ENCODE measurements at places on chromosomes 1 and 21. TPM values are rescaled to one million over a fixed set of nuclear protein-coding genes. Genes with fewer than 3 reads are reported as not detected.

- DNase-seq, result no peak
These were observed 101.7 kb downstream of the OLFML2B start for GRCh38 chr1:161921990-161922389.

GRCh38 chr21:29546071-29546470 is 247.3 kb downstream of the BACH1 start:
- no peak for DNase-seq

- no peak for DNase-seq
These were observed 236.8 kb upstream of the FMN2 start for GRCh38 chr1:239854922-239855321.

DNA sequence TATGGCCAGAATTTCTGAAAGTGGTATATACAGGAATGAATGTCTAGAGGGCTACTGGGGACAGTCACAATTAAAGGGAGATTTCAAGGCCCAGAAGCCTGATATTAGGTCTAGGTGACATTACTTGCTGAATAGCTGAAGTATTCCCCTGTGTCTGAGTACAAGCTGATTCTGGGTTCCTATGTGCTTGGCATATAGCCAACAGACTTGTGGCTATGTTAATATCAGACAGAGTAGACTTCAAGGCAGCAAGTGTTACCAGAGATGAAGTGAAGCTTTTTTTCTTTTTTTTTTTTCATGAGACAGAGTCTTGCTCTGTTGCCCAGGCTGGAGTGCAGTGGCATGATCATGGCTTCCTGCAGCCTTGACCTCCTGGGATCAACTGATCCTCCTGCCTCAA is 8.3 kb downstream of the TTC4 start:
- DNase-seq, result no peak

GRCh38 chr1:196063952-196064351 is 544.3 kb downstream of the KCNT2 start:
- DNase-seq, result no peak

- DNase-seq, result no peak
These were observed 64.4 kb downstream of the PCNT start for GRCh38 chr21:46388206-46388880.

GRCh38 chr1:202956969-202957368 is 1.1 kb downstream of the ADIPOR1 start:
- no peak for DNase-seq

- DNase-seq, result no peak
These were observed 118.5 kb downstream of the ITSN1 start for GRCh38 chr21:33760641-33761440.

DNA sequence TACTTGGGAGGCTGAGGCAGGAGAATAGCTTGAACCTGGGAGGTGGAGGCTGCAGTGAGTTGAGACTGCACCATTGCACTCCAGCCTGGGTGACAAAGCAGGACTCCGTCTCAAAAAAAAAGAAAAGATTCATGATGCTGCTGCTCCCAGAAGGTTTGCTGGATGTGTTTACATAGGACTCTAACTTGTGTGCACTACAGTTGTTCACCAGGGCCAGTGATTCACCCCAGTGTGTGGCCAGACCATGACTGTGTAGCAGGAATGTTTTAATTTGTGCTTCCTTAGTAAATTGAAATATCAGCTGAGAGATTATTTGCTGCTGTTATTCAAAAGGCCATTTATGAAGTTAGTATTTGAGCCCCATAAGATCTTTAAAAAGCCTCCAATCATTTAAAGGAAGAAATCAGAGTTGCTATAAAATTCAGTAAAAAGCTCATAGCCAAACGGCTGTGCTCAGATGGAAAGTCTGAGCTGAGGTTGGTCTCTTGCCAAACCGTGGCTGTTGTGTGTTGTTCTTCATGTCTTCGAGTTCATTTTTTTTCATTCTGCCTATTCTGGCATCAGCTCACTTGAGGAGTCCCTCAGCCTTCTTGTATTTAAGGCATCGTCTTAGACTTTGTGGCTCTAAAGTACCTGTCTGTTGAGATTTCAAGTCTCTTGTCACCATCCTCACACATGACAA is 18.1 kb upstream of the PGD start:
- DNase-seq, result no peak

GRCh38 chr1:247096544-247096943 is 7.6 kb downstream of the ZNF669 start:
- no peak for DNase-seq

DNA sequence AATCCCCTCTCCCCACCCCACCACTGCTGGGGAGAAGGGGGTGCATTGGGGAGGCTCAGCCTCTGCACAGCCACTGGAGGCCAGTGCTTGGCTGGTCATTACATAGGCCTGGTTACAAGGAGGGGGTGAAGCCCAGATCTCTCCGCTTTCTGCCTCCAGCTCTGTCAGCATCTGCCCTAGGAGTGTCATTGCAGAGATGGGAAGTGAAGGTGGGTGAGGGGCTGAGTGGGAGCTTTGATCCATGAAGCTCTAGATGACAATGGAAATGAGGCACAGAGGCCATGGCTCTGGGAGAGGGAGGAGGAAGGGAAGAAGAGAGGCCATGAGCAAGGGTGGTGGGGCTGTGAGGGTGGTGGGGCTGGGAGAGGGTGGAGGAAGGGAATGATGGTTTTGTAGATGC is 411.6 kb downstream of the MATN1 start:
- DNase-seq, result no peak

DNA sequence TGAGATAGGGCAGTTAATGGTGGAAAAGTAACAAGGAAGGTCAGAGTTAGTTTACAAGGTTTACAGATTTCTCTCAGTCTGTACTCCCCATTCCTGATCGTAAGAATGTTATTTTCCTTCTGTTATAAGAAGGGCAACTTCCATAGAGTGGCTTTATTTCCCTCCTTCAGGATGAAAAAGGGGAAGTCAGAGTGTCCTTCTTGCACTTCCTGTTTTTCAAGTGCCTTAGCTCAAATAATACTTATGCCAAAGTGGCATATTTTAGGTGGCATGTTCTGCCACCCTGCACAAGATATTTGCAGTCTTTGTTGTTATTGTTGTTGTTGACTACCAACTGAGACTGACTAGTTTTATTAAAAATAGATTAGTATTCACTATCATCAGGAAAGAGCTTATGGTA is 730.7 kb upstream of the ADGRL4 start:
- no peak for DNase-seq

GRCh38 chr1:199808110-199808870 is 219.2 kb upstream of the NR5A2 start:
- no peak for DNase-seq

DNA sequence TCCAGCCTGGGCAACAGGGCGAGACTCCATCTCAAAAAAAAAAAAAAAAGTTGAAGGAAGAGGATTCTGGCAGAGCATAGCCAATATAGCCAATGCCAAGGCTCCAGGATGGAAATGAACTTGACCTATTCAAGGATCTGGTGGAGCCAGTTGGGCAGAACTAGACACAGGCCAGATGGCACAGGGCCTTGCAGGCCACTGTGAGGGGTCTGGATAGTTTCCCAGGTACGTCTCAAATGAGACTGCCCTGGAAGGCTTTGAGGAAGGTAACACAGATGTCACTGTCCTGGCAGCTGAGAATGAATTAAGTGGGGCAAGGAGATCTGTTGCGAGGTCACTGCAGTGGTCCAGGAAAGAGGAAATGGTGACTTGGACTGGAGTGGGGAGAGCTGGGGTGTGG is 12.0 kb upstream of the ARHGEF19 start:
- DNase-seq, result no peak

DNA sequence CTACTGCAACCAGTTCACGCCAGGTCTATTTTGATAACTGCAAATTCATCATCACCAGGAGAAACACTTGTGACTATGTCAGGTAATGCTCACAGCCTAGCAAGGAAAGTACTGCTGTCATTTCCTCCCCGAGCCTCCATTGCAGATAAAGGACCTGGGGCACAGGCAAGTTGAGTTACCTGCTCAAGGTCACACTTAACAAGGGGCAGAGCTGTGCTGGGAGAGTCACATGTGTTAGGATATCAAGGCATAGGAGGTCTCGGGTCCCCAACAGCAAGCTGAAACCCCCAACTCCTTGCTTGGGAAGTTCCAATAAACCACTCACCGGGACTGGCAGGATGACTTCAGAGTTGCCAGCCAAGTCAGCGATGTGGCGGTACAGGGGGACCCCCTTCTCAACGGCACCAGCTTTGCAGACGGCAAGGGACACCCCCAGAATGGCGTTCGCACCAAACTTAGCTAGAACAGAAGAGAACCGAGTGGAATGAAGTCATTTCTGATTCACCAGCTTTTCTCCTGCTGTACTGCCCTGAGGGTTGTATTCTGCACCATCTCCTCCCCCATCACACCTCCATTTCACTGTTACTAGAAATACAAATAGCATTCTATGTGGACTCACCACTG is 11.6 kb downstream of the ENO1 start:
- no peak for DNase-seq

GRCh38 chr1:110628323-110629105 is 22.4 kb upstream of the KCNA2 start:
- DNase-seq, result no peak

DNA sequence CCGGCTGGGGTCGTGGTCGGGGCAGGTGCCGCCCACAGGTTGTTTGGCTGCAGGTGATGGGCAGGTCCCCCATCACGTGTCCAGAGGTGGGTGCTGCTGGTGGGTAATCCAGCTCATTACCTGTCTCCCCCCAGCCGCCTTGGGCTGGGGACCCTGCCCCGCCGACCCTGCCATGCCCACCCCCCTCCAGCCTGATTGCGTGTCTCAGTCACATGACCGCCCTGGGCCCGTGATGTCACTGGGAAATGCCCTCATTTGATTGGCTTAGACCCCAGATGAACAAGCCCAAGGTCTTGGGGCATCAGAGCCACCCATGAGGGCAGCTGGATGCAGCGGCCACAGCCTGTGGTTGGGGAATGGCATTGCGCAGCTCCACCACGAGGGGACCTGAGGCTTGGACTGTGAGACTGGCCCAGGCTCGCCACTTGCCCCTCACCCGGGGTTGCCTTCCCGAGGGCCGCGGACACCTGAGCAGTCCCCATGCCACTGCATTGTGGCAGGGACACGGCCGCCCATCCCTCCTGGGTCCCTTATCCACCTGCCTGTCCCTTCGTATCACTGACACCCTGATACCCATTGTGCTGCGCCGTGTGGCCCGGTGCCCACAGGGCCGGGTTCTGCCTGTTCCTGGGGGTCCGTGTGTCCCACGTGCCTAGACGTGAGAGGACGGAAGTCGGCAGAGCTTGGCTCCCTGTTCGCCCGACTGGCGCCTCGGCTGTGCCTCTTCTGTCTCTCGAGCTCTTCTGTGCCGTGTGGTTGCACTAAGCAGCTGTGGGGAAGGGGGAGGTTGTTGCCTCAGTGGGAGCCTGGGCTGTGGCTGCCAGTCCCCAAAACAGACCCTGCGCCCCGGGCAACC is 68.0 kb downstream of the FAAP20 start:
- DNase-seq, result no peak

DNA sequence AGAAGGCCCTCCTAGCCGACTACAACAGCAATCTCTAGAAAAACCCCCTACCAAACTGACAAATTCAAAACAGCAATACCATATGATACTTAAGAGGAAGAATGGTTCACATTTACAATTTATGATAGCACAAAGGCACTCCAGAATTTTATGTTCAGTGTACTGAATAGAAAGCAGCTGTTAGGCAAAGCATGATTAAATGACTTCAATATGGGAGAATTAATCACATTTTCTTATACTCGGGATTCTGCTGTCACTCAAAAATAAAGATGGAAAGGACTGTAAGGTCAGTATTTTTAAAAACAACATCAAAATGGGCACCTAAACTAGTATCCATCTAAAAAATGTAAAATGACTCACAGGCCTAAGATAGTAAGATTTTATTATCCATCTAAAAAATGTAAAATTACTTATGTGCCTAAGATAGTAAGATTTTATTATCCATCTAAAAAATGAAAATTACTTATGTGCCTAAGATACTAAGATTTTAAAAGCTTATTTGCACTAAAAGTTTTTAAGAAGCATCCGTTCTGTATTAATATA is 198.5 kb downstream of the SMYD3 start:
- no peak for DNase-seq

GRCh38 chr1:72086394-72086793 is 195.9 kb downstream of the NEGR1 start:
- no peak for DNase-seq

DNA sequence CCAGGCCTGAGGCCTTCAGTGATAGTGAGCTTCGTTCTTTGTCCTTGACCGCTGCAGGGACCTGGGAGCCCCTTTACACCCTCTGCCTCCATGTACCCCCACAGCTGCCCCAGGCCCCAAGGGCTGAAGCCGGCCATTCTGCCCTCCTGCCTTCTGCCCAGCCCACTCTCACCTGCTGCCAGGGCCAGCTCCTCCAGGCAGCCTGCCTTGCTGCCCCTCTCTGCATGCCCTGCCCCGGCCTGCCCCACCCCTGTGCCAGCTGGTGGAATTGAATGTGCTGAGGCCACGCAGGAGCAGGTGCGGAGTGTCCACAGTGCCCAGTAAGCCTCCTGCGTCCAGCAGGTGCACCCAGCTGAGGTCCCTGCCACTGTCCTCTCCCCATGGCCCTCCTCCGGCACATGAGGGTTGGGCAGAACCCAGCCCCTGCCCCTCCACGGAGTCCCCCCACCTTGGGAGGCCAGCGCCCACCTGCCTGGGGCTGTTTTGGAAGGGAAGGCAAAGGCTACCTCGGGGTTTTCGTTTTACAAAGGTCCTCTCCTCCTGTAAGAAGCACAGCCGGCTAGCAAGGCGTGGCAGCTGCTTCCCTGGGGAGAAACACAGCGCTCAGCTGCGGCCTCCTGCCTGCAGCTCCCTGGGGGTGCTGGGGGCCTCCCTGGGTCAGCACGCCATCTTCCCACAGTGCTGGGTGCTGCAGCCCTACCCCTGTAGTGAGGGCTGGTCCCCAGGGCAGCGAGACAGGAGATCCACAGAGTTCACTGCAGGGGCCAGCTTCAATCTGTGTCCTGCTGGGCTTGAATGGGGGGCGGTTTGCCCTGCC is 21.0 kb downstream of the MMEL1 start:
- DNase-seq, result no peak

- DNase-seq, result no peak
These were observed 21.3 kb downstream of the LSS start for GRCh38 chr21:46207006-46207919.

GRCh38 chr1:164781972-164782371 is 223.0 kb downstream of the PBX1 start:
- no peak for DNase-seq

- DNase-seq, result no peak
These were observed 327.8 kb downstream of the USH2A start for GRCh38 chr1:216095400-216095799.

GRCh38 chr1:54488779-54489626 is 59.0 kb upstream of the ACOT11 start:
- DNase-seq, result peak; percentile 92

GRCh38 chr1:56478734-56479133 is 100.6 kb downstream of the PLPP3 start:
- DNase-seq, result no peak

GRCh38 chr1:216710055-216710454 is 13.2 kb downstream of the ESRRG start:
- DNase-seq, result no peak

GRCh38 chr1:89670163-89670562 is 37.2 kb downstream of the LRRC8C start:
- no peak for DNase-seq

The OR6N1 gene
- not detected for polyA plus RNA-seq

The NBPF4 gene
- not detected for polyA plus RNA-seq

The TSPAN2 gene
- 34.6 TPM for polyA plus RNA-seq

The CFHR4 gene
- polyA plus RNA-seq, result not detected

The SMCP gene
- not detected for polyA plus RNA-seq

The MTARC1 gene
- 23.7 TPM for polyA plus RNA-seq

The TMCO4 gene
- 21.5 TPM for polyA plus RNA-seq

The LCE1F gene
- polyA plus RNA-seq, result not detected

The BTG2 gene
- 91.8 TPM for polyA plus RNA-seq

The IL20 gene
- polyA plus RNA-seq, result not detected

The KMO gene
- polyA plus RNA-seq, result 18.2 TPM

The ZBTB8B gene
- polyA plus RNA-seq, result 1.2 TPM
